CD4-positive, alpha-beta T cell treated with Interleukin-6 for 4 hours (primary cell): ENCODE measurements at places on chromosomes 1 and 21.

GRCh38 chr1:118132000-118132399 is 53.0 kb downstream of the SPAG17 start:
- no peak for DNase-seq

DNA sequence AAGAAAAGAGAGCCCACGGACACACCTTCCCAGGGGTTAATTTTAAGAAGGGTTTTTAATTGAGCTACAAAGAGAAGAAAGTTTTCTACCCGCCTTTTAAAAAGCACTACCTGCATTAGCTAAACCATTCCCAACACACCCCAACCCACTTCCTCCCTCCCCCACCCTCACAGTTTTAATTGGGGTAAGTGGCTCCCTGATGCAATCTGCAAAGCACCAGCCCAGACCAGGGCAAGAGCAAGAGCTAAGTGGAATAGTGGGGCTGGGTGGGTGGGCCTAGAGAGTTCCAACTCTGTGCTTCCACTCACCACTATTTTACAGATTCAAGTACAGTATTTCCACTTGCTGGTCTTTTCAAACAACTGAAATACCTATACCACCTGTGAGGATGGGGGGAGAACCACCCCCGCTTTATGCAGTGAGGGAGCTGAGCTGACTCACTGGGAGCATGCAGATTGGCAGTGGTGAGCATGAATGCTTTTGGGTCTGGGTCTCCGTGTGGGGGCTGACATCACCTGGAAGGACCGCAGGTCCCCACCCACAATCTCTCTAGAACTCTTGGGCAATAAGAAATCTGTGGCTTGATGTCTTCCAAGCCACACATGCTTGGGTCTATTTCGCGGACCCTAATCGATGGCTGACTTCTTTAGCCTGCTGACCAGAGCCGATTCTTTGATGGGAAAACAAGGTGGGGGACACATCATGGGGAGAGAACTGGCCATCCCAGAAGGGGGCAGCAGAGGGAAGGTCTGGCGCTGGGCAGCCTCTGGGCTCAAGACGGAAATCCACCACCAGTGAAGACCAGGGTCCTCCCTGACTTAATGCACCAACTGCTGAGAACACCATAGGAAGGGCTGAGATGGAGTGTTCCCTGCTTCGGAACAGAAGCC is 95.5 kb downstream of the SSBP3 start:
- DNase-seq, result peak; percentile 54

GRCh38 chr1:169048043-169048442 is 58.4 kb upstream of the ATP1B1 start:
- no peak for DNase-seq

DNA sequence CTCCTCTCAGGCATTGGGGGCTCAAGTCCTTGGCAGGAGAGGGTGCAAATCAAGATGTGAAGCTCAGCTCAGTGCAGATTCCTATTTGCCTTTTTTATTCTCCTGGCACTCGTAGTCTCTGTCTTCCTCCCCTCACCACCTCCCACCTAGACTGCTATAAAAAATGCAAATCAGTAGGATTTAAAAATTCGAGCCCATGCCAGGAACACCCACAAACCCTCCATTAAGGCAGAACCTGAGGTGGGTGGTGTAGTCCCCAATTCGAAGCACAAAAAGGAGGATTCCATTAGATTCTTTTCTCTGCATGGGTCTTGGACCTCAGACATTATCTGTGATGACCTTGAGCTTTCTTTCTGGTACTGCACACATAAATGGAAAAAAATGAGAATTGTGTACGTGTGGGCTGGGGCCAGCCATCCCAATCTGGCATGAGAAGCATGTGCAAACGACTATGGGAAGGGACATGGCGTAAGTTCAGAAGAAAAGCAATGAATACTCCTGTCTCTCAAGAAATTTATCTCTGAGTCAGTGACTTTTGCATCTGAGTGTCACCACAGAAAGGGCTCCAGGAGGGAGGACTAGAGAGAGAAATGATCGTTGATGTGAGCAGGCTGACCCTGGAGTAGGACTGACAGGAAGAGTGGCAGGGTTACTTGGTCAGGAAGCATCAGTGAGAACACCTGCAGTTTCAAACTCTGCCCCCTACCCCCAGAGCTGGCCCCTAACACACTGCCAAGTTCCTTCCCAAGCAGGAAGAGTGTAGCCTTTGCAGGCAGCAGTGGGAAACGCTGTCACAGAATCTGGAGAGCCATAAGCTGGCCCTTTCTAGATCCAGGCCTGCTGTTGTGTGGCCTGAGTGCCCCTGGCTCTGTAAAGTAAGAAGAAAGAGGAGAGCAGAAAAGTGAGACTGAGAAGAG is 1.7 kb downstream of the INKA2 start:
- DNase-seq, result no peak

- DNase-seq, result no peak
Measured at GRCh38 chr1:10698726-10699469, 97.5 kb downstream of the CASZ1 start.

DNA sequence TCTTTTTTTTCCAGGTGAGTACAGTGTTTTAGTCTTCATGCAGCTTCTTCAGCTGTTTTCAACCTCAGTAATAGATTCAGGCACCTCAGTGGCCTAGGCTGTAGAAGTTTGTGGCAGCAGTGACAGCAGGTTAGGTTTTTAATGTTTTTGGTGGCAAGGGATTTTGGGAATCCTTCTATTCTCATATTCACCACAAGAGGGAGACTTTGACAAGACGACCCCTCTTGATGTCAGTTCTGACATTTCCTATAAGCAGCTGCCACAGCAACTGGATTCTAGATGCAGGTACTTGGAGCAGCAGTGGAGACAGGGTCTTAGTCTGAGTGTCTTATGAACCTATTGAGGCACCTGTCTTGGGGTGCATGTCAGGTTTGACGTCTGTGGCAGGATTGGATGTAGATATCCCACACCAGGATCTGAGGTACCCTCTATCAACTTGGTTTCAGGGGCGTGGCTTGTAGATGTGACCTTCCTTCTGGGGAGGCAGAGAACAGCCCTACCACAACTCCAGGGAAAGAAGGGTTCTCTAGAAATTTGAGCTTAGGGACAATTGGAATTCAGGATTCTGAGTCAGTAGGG is 1104.2 kb upstream of the TMPRSS15 start:
- no peak for DNase-seq

- no peak for DNase-seq
Measured at GRCh38 chr1:208510192-208510952, 266.2 kb upstream of the PLXNA2 start.

DNA sequence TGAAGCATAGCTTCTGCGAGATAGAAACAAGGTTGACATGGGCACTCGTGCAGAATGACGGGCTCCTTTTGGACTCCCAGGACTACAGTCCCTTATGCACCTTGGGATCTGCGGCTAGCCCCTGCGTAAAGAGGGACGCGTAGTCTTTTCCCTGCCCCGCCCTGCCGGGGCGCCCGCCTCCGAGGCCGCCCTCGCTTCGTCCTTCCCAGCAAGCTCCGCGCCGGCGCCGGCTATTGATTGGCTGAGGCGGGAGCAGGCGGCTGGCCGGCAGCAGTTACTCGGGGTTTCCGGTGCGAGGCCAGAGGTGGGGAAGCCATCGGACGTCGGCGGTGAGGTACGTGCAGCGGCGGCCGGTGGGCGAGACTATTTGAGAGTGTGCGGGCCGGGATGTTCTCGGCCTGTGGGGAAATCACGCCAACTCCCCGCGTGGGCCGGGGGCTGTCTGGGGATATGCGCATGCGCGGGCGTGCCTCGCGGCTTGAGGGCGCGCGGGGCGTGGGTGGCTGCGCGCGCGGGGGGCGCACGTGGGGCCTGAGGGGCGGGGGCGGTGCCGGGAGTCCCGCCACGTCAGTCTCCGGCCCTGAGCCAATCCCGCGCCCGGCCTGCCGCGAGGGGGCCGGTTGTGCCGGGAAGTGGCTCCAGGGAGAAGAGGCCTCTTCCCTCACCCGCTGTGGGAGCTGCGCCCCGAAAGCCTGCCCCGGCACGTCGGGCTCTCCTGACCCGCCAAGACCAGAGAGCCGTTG is at the start of gene TXLNA:
Gene TXLNA (plus strand): TSS at position 233 of the 743 bp plus-strand sequence. CDS start 671 bp downstream, outside the sequence.
- peak; percentile 92 for DNase-seq

GRCh38 chr1:23356471-23357137 is 12.5 kb upstream of the HNRNPR start:
- DNase-seq, result no peak

DNA sequence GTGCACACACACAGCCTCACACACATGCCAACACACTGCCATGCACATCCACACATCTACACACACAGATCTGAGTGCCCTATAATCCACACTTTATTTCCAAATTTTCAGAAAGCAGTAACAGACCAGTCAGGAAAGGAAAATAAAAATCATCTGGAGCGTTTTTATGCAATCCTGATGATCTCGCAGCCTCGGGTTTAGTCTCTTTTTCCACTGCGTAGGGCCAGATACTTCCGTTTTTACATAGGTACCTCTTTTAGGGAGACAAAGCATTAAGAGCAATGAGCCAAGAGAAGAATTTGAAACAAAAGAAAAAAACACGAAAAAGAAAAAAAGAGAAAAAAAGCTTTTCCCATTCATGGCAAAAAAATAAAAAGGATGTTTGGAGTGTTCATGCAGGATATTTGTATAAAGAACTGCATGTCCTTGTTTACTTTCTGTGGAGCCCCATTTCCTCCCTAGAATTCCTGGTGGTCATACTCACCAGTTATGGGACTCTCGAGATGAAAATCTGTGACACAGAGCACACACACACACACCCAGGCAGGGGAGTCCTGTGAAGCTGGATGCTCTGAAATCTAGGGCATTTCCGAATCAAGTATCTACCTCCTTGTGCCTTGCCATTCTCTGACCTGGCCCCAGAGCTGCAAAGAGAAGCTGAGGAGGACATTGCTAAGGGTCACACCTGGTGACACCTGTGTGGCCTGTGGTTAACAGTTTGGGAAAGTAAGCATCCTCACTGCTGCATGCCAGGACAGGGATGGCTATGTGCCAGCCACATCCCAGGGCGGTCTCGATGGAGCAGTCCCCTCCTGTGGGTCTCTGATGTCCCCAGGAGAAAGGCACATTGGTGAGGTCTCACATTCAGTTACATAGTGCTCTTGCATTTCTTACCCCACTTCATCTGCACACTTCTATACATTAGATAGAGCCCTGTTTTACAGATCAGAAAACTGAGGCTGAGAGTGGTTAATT is 83.6 kb downstream of the RUNX1 start:
- no peak for DNase-seq
